Mesendoderm (in vitro differentiated cells): ENCODE measurements at places on chromosomes 4 and X.

- H3K4me1 ChIP-seq = peaks cover 5% of the 10 kb centered on the region
- H3K27me3 ChIP-seq = no peaks in the 10 kb centered on the region
- no peaks in the 10 kb centered on the region for H3K36me3 ChIP-seq
- H3K27ac ChIP-seq = no peak overlapping the region
Observed at GRCh38 chr4:3860061-3860912, 94.1 kb downstream of the ADRA2C start.

DNA sequence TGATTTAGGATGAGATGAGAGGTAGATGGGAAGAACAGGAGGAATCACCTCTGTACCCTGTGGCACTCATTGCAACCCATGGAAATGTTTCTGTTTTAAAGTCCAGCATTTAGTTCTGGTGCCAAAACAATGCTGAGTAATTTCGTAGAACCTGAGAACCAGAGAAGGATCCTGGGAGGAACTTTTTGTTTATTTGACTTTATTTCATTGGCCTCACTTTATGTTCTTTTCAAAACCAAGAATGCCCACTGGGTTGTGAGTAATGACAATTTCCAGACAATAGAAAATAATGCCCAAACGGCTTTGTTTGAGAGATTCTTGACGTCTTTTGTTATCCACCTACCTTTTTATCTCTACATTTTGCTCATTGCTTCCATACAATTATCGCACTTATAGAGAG is 111.3 kb downstream of the SHROOM3 start:
- H3K4me1 ChIP-seq = peaks cover 3% of the 10 kb centered on the region
- no peak overlapping the region for H3K4me3 ChIP-seq
- DNase-seq = no peak
- H3K36me3 ChIP-seq = no peaks in the 10 kb centered on the region

GRCh38 chr4:76637712-76638361 is 202.8 kb downstream of the SHROOM3 start:
- no peak overlapping the region for H3K4me3 ChIP-seq
- H3K27ac ChIP-seq = no peak overlapping the region
- no peak for DNase-seq

GRCh38 chr4:84495794-84496261 is 3.3 kb downstream of the NKX6-1 start:
- no peak overlapping the region for H3K27ac ChIP-seq
- no peak for DNase-seq
- no peak overlapping the region for H3K4me3 ChIP-seq

DNA sequence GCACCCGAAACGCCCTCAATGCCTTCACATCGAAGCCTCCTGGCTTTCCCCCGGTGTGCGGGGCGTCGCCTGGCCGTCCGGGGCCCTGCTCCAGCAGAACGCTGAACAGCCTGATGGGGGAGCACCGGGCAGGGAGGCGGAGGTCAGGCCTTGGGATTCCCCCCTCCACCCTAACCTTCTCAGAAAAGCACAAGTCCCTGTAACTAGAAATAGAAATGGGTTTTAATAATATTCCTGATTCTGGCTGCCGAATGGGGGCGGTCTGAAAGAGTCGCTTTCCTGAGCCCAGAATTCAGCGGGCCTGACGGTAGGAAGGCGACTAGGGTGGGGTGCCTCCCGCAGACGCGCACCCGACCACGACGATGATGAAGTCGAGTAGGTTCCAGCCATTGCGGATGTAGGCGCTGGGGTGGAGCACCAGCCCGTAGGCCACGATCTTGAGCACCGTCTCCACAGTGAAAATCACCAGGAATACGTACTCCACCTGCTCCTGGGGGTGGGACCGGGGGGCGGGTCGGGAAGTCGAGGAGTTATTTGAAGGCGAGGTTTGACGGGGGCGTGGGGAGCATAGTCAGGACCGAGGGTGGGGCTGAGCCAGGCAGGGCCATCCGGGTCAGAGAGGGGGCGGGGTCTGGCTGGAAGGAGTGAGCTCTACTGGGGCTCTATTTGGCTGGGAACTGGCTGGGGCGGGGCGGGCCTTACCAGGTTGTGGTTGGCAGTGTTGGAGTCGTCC is 2.5 kb downstream of the CACNA1F start:
- H3K36me3 ChIP-seq = no peaks in the 10 kb centered on the region
- H3K4me1 ChIP-seq = no peaks in the 10 kb centered on the region
- H3K27me3 ChIP-seq = no peaks in the 10 kb centered on the region
- no peak overlapping the region for H3K27ac ChIP-seq
- peak; percentile 81 for DNase-seq

- H3K27me3 ChIP-seq = peaks cover 4% of the 10 kb centered on the region
- peak; percentile 9 for DNase-seq
- H3K36me3 ChIP-seq = no peaks in the 10 kb centered on the region
- no peaks in the 10 kb centered on the region for H3K4me1 ChIP-seq
Observed at GRCh38 chrX:40157228-40158035, 59.7 kb upstream of the BCOR start.

- H3K27ac ChIP-seq = no peak overlapping the region
- no peak overlapping the region for H3K4me3 ChIP-seq
- no peaks in the 10 kb centered on the region for H3K4me1 ChIP-seq
- DNase-seq = no peak
- no peaks in the 10 kb centered on the region for H3K27me3 ChIP-seq
Observed at GRCh38 chr4:186584912-186585311, 29.5 kb upstream of the MTNR1A start.

- no peaks in the 10 kb centered on the region for H3K36me3 ChIP-seq
- H3K27ac ChIP-seq = no peak overlapping the region
Observed at GRCh38 chr4:1493540-1494287, 87.5 kb upstream of the NKX1-1 start.

GRCh38 chr4:102625232-102625930 is 124.2 kb downstream of the NFKB1 start:
- H3K27ac ChIP-seq = no peak overlapping the region
- no peaks in the 10 kb centered on the region for H3K4me1 ChIP-seq
- no peaks in the 10 kb centered on the region for H3K27me3 ChIP-seq
- H3K4me3 ChIP-seq = no peak overlapping the region
- DNase-seq = peak; percentile 62

DNA sequence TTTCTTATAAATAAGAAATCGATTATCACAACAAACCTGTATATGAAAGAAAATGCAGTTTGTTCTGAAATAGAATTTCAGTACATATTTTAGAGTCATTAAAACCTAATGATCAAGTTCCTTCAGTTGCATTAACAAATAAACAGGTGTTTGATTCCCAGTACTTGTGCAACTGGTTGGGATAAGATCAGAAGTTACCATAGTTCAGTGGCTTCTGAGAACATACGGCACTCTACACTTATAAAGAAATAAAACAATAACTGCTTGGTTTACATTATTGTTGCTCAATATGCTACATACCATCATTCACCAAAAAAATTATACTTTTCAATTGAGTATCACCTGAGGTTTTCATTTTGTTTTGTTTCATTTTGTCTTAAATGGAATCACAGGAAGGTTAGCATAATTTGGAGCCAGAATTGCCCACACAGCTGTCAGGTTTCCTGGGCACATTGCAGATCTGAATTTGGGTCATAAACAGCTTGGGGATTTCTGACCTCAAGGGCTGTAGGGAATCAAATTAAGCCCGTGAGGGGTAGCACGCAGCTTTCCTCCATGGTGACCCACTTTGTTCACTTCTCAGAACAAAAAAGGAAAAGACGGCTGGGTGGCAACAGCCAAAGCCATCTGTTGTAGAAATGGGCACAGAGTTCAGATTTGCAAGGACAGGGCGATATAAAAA is 14.9 kb upstream of the CCNG2 start:
- no peaks in the 10 kb centered on the region for H3K27me3 ChIP-seq
- no peak overlapping the region for H3K4me3 ChIP-seq
- no peaks in the 10 kb centered on the region for H3K36me3 ChIP-seq
- H3K27ac ChIP-seq = no peak overlapping the region
- DNase-seq = no peak
- no peaks in the 10 kb centered on the region for H3K4me1 ChIP-seq

DNA sequence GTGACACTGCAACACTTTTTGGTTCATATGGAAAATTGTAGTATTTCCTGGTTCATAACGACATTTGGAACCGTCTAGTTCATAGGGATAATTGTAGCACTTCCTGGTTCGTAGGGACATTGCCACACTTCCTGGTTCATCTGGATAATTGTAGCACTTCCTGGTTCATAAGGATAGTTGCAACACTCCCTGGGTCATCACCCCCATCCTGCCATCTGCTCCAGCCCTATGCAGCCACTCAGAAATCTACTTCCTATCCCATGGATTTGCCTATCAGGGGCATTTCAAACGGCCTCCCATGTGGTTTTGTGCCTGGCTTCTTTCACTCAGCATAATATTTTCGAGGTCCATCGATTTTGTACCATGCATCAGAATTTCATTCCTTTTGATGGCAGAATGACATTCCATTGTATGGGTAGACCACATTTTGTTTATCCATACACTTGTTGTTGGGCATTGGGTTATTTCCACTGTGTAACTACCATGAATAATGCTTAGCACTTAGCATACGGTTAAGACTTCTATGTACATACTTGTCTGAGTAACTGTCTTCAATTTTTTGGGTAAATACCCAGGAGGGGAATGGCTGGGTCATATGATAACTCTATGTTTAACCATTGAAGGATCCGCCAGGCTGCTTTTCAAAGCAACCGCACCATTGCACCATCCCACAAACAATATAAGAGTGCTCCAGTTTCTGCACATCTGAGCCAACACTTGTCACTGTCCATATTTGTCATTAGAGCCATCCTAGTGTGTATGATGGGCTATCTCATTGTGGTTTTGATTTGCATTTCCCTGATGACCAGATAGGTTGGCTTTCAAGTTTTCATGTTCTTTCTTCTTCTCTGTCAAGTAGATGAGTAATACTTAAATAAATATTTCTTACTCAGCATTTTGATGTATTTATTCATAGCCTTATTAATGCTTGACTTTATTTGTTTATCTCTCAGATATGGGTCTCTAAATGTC is 58.3 kb upstream of the CD99 start:
- no peak overlapping the region for H3K27ac ChIP-seq
- no peaks in the 10 kb centered on the region for H3K36me3 ChIP-seq
- no peak for DNase-seq
- H3K4me1 ChIP-seq = no peaks in the 10 kb centered on the region
- no peak overlapping the region for H3K4me3 ChIP-seq

DNA sequence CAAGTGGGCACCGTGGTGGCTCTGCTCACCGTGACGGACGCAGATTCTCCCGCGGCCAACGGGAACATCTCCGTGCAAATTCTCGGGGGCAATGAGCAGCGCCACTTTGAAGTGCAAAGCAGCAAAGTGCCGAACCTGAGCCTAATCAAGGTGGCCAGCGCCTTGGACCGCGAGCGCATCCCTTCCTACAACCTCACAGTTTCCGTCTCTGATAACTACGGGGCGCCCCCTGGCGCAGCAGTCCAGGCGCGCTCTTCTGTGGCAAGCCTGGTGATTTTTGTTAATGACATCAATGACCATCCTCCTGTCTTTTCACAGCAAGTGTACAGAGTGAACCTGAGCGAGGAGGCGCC is 2.7 kb downstream of the FAT4 start:
- H3K36me3 ChIP-seq = no peaks in the 10 kb centered on the region
- peak; percentile 71 for DNase-seq
- H3K27me3 ChIP-seq = no peaks in the 10 kb centered on the region
- peak overlapping the region; percentile 56 for H3K4me3 ChIP-seq
- H3K27ac ChIP-seq = no peak overlapping the region

- H3K36me3 ChIP-seq = no peaks in the 10 kb centered on the region
- DNase-seq = no peak
- H3K27ac ChIP-seq = no peak overlapping the region
- no peaks in the 10 kb centered on the region for H3K4me1 ChIP-seq
Observed at GRCh38 chr4:175827516-175827915, 15.5 kb upstream of the GPM6A start.

GRCh38 chr4:60865273-60865672 is 334.9 kb upstream of the ADGRL3 start:
- no peaks in the 10 kb centered on the region for H3K27me3 ChIP-seq
- no peak overlapping the region for H3K27ac ChIP-seq
- H3K4me1 ChIP-seq = no peaks in the 10 kb centered on the region
- H3K4me3 ChIP-seq = no peak overlapping the region
- H3K36me3 ChIP-seq = no peaks in the 10 kb centered on the region
- DNase-seq = peak; percentile 68

- no peaks in the 10 kb centered on the region for H3K36me3 ChIP-seq
- DNase-seq = peak; percentile 45
- H3K4me3 ChIP-seq = no peak overlapping the region
- H3K4me1 ChIP-seq = no peaks in the 10 kb centered on the region
Observed at GRCh38 chrX:40392599-40392998, 188.2 kb upstream of the ATP6AP2 start.

GRCh38 chrX:153816831-153817690 is 13.3 kb downstream of the PDZD4 start:
- H3K36me3 ChIP-seq = no peaks in the 10 kb centered on the region
- H3K4me1 ChIP-seq = no peaks in the 10 kb centered on the region

DNA sequence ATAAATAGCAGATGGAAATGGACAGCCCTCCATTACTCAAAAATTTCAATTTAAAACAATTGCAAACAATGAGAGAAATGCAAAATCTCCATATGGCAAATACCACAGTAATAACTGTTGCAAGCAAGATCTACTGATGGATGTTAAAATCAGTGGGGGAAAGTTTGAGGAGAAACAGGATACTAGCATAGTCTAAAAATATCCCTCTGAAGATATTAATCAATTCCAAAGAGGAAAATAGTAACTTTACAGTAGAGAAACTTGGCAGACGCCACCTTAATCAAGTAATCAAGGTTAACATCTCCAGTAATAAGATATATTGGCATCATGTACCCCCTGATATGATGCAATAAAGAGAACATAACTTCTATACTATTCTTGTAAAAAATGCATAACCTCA is 344.8 kb downstream of the ZNF674 start:
- DNase-seq = no peak
- H3K4me1 ChIP-seq = no peaks in the 10 kb centered on the region
- H3K27ac ChIP-seq = no peak overlapping the region
- H3K27me3 ChIP-seq = no peaks in the 10 kb centered on the region

- DNase-seq = no peak
- no peaks in the 10 kb centered on the region for H3K4me1 ChIP-seq
- H3K36me3 ChIP-seq = no peaks in the 10 kb centered on the region
- no peaks in the 10 kb centered on the region for H3K27me3 ChIP-seq
- H3K4me3 ChIP-seq = no peak overlapping the region
Observed at GRCh38 chrX:46407753-46408130, 137.5 kb downstream of the ZNF674 start.

- H3K4me1 ChIP-seq = no peaks in the 10 kb centered on the region
- peak; percentile 67 for DNase-seq
- H3K36me3 ChIP-seq = peaks cover 4% of the 10 kb centered on the region
- peak overlapping the region; percentile 0 for H3K27ac ChIP-seq
- peak overlapping the region; percentile 59 for H3K4me3 ChIP-seq
Observed at GRCh38 chr4:118836301-118837120, 585 bp upstream of the SEC24D start.

GRCh38 chr4:57098941-57099340 is 11.2 kb downstream of the IGFBP7 start:
- H3K4me1 ChIP-seq = no peaks in the 10 kb centered on the region
- no peaks in the 10 kb centered on the region for H3K36me3 ChIP-seq
- no peak for DNase-seq
- H3K27me3 ChIP-seq = no peaks in the 10 kb centered on the region

DNA sequence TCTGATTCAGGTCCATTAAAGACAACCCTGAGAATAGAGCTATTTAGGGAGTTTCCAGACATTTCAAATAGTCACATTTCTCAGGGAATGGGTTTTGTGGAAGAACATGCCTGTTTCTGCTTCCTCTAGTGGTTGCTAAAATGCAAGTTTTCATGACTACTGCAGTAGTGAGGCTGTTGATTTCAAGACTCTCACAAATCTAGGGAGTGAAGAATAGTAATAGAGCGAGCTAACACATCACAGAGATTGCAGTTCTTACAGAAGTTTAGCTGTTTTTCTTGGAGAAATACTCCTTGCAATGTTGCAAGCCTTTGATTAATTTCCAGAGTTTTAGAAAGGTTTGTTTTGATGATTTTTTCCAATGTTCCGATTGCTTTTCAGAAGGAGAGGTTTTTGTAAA is 610.2 kb upstream of the HTR2C start:
- no peaks in the 10 kb centered on the region for H3K4me1 ChIP-seq
- no peaks in the 10 kb centered on the region for H3K36me3 ChIP-seq
- no peak for DNase-seq
- H3K27me3 ChIP-seq = no peaks in the 10 kb centered on the region
- no peak overlapping the region for H3K27ac ChIP-seq
